Activated T-cell treated with anti-CD3 and anti-CD28 coated beads, Interleukin-2, amount 50 U/mL, for 48 hours (primary cell): ENCODE measurements at places on chromosomes 7 and 10.

GRCh38 chr7:131568970-131569369 is 12.5 kb upstream of the PODXL start:
- DNase-seq: no peak

GRCh38 chr10:127849921-127850320 is 42.8 kb downstream of the CLRN3 start:
- DNase-seq: no peak

GRCh38 chr7:4527988-4528636 is 154.0 kb upstream of the FOXK1 start:
- DNase-seq: no peak

GRCh38 chr7:94284104-94284503 is 110.6 kb upstream of the COL1A2 start:
- no peak for DNase-seq

DNA sequence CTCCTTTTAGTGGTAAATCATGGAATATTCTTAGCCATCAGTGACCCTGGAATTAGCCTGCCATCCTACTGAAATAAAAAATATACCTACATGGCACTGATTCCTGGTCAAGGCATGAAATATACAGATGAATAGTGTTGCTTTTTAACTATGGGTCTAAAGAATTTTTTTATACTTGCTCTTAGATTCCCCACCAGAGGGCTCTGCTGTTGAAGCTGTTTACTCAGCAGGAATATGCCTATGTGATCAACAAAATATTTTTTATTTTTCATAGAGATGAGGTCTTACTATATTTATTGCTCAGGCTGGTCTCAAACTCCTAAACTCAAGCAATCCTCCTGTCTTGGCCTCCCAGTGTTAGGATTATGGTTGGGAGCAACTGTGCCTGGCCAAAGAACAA is 13.5 kb downstream of the ZC3HC1 start:
- DNase-seq: no peak

GRCh38 chr7:87202705-87203104 is 16.8 kb downstream of the TMEM243 start:
- no peak for DNase-seq

DNA sequence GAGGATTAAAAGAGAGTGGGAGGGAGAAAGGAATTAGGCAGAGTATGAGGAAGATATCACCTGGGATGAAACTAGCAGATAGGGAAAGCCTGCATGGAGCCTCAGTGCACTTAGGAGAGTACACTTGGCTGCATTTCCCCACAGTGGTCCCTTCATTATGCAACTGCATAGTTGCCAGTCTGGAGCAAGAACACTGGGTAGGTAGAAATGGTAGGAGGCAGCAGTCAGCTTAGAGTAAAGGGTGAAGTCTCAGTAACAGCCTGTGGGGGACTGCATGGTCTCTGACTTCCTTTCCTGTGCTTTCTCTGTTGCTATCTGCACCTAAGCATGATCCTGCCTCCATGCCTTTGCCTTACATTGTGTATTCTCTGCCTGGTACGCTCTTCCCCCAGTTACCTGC is 14.0 kb upstream of the PCGF5 start:
- DNase-seq: no peak

DNA sequence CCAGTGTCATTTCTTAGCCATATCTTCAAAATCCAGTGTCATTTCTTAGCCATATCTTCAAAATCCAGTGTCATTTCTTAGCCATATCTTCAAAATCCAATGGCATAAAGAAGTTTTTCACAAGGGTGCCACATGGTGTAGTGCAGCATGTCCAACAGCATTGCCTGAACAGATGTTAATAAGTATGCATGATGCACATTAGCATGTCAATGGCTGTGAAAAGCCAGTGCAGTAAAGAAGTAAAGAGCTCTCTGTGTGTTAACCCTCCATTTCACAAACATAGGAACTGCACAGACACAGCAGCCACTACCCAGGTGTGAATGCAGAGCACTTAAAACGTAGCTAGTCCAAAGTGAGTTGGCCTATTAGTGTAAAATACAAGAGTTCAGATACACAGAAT is 89.8 kb downstream of the GNAI1 start:
- DNase-seq: no peak

DNA sequence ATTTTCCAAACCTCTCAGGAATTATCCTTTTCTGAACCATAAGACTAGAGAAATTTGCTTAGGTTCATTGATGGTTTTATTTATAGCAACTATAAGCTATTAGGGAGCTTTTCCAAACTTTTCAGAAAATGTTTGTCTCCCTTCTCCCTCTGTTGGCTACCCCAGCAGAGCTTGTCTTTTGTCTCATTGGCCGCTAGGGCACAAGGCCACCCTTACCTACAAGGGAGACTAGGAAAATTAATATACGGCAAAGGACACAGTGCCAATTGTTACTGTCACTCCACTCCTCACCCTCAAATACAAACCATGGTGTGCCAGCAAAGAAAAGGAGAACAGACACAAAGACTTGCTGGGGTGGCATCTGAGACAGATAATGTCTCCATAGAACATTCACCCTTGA is 471.4 kb downstream of the XPNPEP1 start:
- DNase-seq: no peak

DNA sequence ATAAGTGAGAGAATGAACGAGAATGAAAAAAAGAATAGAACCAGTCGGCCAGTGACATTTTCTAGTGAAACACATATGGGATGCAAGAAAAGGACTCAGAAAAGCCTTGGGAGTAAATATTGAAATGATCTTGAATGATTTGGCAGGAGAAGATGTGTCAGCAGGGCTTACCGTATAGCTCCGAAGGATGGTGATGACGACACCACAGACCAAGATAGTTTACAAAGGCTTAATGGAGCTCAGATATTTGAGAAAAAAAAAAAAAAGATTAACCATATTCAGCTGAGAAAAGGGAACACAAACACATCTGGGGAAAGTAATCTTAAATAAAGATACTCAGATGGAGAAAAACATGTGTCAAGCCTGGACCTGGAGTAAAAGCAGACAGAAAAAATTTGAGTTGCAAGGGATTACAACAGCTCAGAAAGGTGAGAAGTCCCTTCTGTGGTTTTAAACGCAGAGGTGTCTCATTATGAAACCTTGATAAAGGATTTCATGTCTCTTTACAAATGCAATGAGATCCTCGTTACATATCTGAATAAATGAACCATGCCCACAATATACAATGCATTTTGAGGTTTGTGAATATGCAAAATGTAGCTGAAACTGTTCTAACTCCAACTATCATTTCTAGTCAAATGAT is 36.0 kb downstream of the DNAJB9 start:
- DNase-seq: no peak

GRCh38 chr7:98360221-98361130 is 40.4 kb downstream of the BAIAP2L1 start:
- no peak for DNase-seq

DNA sequence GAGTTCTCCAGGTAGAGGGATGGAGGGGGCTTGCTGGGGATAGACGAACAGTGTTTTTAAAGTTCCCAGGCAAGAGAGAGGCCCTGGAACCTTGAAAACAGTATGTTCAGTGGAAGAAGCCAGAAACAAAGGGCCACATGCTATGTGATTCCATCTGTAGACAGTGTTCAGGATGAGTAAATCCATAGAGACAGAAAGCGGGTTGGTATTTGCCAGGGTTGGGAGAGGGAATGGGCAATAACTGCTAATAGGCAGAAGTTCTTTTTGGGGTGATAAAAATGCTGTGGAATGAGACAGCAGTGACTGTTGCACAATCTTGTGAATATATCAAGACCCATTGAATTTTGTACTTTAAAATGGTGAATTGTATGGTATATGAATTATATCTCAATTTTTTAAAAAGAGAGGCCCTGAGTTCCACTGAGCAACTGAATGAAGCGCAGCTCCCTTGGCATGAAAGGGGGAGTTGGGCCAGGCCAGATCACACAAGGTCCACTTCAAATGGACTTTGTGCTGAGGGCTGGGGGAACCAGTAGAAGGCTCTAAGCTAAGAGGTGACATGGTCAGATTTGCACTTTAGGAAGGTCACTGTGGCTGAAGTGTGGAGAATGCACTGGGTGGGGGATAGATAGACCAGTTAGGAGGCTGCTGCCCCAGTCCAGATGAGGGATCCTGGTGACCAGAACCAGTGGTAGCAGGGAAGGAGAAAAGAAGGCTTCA is 34.0 kb downstream of the LEP start:
- no peak for DNase-seq

GRCh38 chr10:23324351-23324750 is 20.2 kb downstream of the C10orf67 start:
- DNase-seq: no peak

DNA sequence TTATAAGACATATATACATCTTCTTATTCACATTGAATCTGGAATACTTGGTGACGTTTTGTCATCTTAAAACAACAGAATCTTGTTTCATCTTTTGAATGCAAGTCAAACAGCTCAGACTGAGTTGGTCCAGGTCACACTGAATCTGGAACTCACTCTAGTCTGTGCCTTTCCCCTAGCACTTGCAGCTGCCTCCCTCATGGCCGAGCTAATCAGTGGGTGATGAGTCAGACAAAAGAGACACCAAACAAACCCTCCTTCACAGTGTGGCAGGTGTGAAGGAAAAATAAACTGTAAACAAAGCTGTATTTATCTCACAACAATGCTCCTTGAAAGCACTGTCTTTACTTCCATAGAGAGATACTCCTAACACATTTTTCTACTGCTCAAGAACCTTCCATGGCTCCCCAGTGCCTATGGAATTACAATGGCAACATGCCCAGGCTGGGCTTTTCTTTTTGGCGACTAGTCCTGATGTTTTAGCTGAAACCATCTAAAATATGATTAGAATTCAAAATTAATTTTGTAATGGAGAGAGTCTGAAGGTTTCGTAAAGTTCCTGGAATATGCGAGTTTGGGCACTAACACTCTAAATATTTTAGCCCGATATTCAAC is 140.0 kb downstream of the ZNF365 start:
- DNase-seq: no peak

- peak; percentile 27 for DNase-seq
Measured at GRCh38 chr7:131606346-131607290, 50.2 kb upstream of the PODXL start.

DNA sequence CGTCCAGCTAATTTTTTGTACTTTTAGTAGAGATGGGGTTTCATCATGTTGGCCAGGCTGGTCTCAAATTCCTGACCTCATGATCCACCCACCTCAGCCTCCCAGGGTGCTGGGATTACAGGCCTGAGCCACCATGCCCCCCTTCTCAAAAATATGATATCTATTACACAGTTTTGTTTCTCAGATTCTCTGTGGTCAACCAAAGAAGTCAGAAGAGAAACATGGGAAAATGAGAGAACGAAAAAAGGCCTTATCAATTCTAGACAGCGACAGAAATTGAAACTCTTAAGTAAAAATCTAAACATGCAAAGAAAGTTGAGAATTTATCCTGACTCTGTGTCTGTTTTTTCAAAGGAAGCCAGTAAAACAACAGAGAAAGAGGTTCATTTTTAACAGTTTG is 283.8 kb upstream of the PLXDC2 start:
- DNase-seq: no peak
